ENCODE measurements at places on chromosomes 5 and 9.

- no peak for DNase-seq
Measured at GRCh38 chr9:72363908-72364678, 915 bp downstream of the ZFAND5 start.

DNA sequence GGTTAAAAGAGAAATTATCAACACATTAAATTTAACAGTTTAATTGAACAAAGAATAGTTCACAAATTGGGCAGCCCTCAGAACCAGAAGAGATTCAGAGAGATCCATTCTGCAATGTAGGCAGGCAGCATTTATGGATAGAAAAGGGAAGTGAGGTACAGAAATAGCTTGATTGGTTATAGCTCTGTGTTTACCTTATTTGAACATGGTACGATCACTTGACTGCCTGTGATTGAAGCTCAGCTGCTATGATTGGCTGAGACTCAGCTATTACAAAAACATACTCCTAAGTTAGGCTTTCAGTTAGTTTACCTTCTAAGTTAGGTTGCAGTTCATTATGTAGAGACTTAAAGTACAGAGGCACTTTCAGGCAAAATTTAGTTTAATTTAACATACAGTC, 7.3 kb downstream of the CNTRL start:
- no peak for DNase-seq

DNA sequence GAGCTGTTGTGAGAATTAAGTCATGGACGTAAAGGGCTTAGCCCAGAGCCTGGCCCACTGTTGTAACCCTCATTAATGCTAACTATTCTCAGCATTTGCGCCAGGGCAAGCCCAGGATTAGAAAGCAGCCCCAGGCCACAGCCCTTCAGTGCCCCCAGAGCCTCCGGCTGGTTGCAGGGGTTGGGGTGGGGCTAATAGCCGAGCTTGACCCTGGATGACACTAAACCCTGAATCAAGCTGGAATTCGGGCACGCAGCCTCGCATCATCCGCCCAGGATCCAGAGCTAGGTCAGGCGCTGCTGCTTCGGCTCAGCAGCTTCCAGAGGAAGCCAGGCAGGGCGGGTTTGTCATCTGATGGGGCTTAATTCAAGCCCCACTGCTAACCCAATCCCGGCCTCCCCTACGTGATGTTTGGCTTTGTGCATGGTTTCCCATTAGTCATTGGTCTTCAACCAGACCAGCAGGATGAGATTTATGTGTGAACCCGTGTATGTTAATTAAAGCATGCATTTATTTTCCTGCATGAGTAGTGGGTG, 1.2 kb upstream of the MEGF9 start:
- no peak for DNase-seq

- no peak for DNase-seq
Measured at GRCh38 chr5:64800926-64801325, 32.2 kb downstream of the CWC27 start.

All from keratinocyte (primary cell).